ENCODE measurements at places on chromosomes 1 and 21.
A peak's percentile ranks its signal among the peaks of the same experiment; 100 is the strongest.

GRCh38 chr1:84582802-84583587 lies 8.8 kb upstream of the CTBS start:
- DNase-seq: peak; percentile 96

- no peak for DNase-seq
These were observed 577.8 kb upstream of the PLXNA2 start for GRCh38 chr1:208821939-208822338.

- no peak for DNase-seq
These were observed 9.2 kb upstream of the SNAPIN start for GRCh38 chr1:153649137-153649862.

DNA sequence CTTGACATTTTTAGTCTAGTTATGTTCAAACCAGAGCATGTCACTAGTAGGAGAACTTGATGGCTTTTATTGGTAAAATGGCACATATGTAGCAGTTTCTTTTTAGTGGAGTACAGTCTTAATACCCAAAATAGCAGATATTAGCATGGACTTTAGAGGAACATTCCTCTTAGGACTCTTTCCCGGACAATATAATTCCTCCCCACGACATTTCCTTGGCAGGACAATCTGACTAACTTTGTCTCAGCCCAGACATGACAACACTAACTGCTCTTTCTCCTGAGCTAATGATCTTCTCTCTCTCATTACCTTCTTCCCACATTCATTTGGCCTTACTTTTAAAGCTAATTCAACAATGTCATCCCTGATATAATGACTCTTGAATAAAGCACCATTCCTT lies 62.5 kb downstream of the ADAMTS1 start:
- DNase-seq: no peak

GRCh38 chr1:181312946-181313345 lies 170.4 kb upstream of the CACNA1E start:
- no peak for DNase-seq

- DNase-seq: no peak
These were observed 11.3 kb downstream of the UBE2G2 start for GRCh38 chr21:44790368-44790767.

- DNase-seq: no peak
These were observed 46.5 kb upstream of the LRRN2 start for GRCh38 chr1:204731985-204732575.

- no peak for DNase-seq
These were observed 265.9 kb upstream of the C1orf105 start for GRCh38 chr1:172154551-172154950.

DNA sequence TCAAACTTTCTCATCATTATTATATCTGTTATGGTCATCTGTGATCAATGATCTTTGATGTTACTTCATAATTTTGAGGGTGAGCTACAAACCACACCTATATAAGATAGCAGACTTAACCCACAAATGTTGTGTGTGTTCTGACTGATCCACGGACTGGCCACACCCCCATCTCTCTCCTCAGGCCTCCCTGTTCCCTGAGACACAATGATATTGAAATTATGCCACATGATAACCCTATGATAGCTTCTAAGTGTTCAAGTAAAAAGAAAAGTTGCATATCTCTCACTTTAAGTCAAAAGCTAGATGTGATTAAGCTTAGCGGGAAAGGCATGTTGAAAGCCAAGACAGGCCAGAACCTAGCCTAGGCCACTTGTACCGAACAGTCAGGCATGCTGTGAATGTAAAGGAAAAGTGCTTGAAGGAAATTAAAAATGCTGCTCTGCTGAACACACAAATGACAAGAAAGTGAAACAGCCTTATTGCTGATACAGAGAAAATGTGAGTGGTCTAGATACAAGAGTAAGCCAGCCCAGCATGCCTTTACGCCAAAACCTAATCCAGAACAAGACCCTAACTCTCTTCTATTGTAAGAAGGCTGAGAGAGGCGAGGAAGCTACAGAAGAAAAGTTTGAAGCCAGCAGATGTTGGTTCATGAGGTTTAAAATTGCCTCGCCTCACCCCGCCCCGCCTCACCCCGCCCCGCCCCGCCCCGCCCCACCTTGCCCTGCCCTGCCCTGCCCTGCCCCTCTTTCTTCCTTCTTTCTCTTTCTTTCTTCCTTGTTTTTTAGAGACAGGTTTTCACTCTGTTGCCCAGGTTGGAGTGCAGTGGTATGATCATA lies 16.5 kb downstream of the CTSS start:
- DNase-seq: no peak

DNA sequence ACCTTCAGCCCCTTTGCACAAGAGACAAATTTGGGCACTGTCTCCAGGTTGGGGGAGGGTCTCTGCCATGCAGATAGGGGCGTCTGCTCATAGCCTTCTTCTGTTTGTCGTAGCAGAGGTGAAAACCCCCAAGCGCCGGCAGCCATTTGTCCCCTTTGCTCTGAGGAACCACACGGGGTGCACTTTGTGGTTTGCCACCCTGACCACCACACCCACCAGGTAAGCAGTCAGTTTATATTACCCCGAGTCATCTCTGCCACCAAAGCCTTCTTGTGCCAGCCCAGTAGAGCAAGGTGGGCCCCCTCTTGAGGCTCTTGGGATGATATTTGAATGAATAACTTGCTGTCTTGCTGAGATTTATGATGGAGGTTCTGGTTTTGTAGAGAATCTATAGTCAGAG lies 111.8 kb downstream of the VPS13D start:
- DNase-seq: no peak

- DNase-seq: no peak
These were observed 107.8 kb downstream of the RABGAP1L start for GRCh38 chr1:174266991-174267612.

DNA sequence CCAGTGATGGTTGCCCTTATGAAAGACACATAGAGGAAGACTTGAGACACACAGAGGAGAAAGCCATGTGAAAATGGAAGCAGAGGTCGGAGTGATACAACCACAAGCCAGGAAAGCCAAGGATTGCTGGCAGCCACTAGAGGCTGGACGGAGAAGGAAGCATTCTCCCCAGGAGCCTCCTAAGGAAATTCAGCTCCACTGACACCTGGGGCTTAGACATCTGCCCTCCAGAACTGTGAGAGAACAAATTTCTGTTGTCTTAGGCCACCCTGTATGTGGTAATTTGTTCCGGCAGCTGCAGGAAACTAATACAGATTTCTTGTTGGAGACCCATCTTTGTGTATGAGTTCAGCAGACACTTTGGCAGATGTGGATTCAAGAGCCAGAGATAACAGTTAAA lies 126.9 kb upstream of the ATP1A1 start:
- no peak for DNase-seq

DNA sequence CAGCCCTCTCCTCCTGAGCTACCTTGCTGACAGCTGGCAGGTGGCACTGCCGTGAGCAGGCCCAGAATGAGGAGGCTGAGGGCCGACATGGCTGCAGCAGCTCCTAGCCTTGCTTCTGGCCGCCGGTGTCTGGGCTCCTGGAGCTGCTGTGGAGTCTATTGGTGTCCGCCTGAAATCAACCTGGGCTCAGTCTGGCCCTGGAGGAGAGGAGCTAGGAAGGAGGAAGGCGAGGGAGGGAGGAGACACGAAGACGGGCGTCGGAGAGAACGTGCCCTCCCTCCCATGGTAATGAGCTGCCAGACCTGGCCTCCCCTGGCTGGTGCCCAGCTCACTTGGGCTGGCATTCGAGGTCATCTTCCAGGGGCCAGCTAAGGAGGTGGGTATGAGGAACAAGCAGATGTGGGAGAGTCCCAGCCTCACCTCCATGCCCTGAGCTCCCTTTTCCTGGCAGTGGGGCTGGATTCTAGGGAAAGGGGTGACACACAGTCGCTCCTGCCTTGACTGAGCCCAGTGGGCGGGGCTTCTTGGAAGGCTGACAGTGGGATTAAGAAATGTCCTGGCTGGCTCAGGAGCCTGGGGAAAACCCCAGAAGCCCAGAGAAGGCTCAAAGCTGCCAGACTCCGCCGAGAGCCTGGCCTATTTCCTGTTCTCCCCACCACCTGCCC lies at the start of gene PDZK1IP1:
Gene PDZK1IP1 (minus strand): TSS at position 193 of the 665 bp plus-strand sequence. CDS start 104 bp downstream, at position 89.
- DNase-seq: no peak

DNA sequence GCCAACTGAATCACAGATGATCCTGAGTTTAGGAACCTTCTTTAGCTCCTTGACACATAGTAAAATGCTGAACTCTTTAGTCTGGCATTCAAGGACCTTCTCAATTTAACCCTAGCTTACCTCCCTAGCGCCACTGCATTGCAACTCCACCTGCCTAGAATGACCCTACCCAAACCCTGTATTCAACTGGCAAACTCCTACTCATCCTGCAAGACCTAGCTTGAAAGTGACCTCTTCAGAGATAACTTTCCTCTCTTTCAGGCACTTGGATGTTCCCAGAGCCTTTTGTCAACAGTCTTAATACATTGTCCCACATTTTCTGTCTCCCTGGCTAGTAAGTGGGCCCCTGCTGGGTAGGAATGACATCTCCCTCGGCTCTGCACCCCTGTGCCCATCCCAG lies 19.7 kb downstream of the TRIM62 start:
- no peak for DNase-seq
